ENCODE measurements at places on chromosomes 5 and 9. TPM values are rescaled to one million over a fixed set of nuclear protein-coding genes. Genes with fewer than 3 reads are reported as not detected.

DNA sequence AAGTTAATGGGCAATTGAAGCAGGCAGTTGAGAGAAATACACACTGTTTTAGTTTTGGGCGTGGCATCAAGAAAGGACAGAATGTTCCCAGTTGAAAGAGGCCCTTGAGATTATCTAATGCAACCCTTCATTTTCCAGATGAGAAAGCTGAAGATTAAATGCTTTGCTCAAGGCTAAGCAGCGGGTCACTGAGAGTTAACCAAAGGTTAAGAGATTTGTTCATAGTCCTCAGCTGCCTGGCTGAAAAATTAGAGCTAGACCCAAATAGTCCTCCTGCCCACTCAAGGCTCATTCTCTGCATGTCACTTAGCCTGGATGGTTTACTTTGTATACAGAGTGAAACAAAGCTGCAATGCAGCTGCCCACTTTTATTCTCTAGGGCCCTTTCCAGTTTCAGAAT is 46.7 kb upstream of the MAMDC2 start:
- no peak for DNase-seq

- DNase-seq, result no peak
Observed at GRCh38 chr9:61668846-61669245, 479.0 kb downstream of the SPATA31A7 start.

The GABRA1 gene
- 18.2 TPM for total RNA-seq

The C9orf50 gene
- total RNA-seq, result not detected
